ENCODE measurements at places on chromosomes 2 and 18. TPM values are rescaled to one million over a fixed set of nuclear protein-coding genes. Genes with fewer than 3 reads are reported as not detected.

The SLC25A12 gene
- total RNA-seq: 27.5 TPM

The RND3 gene
- total RNA-seq: not detected

The ZEB2 gene
- 19.6 TPM for total RNA-seq

GRCh38 chr2:202122980-202123720 is 50.1 kb downstream of the KIAA2012 start:
- peak; percentile 41 for DNase-seq

DNA sequence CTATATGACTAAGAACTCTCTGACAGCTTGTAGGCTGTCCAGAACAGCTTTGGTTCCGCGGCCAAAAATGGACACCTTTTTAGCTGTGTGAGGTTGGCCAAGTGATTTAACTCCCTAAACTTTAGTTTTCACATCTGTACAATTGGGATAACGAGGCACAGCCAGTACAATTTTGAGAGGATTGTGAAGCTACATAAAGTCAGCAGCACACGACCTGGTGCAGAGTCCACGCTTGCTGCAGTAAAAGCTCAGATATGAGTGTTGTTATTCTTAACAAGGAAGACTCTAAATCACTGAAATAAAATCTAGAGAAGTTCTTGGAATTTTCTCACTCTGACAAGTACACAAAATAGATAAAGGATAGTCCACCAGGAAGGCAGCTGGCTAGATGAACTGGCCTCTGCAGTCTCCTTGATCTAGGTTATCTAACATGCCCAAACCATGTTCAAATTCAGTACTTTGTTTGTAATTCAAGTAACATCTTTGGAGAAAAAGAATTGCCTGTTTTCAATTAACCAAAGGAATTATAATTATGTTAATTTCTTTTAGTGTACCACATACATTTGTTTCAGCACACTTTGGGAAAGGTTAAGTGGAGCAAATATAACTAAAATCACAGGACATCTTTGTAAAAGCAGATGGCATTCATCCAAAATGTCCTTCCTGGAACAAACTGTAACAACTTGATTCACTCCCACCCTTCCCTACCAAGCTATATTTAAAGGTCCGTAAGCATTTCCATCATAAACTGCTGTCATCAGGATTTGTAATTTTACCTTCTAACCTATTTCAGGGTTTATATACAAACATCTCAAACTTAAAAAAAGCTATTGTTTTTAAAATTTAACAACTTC is 201.7 kb upstream of the STK17B start:
- DNase-seq: no peak

The ADRA2B gene
- total RNA-seq: 0.26 TPM

The QPCT gene
- 0.50 TPM for total RNA-seq

- no peak for DNase-seq
These were observed 772 bp downstream of the SCN2A start for GRCh38 chr2:165239856-165240515.

DNA sequence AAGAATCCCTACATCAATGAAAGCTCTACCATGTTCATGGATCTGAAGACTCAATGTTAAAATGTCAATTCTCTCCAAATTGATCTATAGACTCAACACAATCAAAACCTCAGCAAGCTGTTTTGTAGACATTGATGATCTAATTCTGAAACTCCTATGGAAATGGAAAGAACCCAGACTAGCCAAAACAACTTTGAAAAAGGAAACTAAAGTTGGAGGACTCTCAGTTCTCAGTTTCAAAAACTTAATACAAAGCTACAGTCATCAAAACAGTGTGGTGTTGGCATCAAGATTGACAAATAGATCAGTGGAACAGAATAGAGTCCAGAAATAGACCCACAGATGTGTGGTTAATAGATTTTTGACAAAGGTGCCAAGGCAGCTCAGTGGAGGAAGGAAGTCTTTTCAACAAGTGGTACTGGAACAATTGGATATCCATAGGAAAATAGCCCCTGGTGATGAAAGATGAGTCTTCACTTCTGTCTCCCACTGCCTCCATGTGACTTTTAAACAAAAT is 30.4 kb downstream of the LBH start:
- no peak for DNase-seq

GRCh38 chr2:146669735-146670134 is 1175.1 kb upstream of the ACVR2A start:
- DNase-seq: no peak

DNA sequence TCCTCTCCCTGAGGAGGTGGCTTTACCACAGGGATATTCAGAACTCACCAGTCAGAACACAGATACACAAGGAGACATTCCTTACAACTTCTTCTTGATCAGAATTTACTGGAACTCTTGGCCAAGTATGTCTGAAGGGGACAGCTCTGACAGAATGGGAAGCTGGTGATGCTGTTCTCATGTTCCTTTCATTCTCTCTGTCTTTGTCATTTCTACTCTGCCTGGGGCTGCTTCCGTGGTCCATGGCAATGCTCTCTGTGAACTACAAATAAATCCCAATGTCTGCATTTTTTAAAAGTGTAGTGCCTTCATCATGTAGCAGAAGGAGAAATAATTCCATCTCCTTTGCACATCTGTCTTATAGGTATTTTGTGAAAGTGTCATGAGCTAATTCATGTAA is 730.3 kb downstream of the CNTNAP5 start:
- no peak for DNase-seq

The HMSD gene
- total RNA-seq: not detected

DNA sequence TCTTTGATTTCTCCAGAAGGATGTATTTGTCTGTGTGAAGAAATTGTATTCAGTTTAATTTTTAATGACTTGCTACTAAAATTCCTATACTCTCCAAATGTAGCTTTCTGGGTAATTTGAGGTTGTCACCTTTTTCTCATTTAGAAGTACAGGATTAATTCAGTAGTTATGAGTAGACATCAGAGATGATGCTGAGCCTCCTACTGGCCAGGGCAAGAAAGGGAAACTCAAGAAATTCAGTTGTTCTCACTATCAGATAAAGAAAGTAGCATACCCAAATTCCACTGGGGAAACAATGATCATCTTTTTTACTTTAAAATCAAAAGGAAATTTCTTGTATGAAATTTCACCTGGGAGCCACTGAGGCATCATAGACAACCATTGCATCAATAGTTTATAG is 199.4 kb downstream of the SATB2 start:
- no peak for DNase-seq

DNA sequence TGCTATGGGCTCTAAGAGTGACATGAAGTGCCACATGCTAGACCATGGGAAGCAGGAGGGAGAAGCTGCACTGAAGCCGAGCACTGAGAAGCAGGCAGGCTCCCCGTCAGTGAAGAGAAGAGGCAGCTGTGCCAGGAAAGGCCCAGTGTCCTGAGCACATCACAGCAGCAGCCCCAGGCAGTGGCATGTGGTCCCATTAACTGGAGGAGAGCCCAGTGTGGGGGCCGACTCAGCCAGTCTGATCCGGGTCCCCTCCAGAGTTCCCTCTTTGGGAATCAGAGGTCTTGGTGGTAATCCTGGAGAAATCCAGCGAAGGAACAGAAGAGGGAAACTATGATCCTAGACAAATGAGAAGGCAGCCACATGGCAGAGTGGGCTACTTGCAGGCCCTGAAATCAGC is 96.7 kb upstream of the ACAA2 start:
- DNase-seq: no peak

DNA sequence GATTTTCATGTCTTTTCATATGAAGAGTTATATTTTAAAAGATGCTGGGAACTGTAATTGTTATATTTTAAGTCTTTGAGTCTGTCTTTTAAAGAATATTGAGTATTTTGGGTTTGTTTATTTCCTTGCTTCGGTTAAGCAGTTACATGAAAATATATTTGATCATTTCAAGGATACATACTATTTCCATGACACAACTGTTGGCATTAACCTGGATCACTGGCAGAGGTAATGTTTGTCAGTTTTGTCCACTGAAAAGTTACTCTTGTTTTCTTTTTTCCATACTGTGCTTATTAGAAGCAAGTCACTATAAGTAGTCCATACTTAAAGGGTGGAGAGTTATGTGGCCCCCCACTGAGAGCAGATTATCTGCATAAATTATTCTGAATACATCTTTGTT is 1142.0 kb upstream of the TMEFF2 start:
- no peak for DNase-seq

DNA sequence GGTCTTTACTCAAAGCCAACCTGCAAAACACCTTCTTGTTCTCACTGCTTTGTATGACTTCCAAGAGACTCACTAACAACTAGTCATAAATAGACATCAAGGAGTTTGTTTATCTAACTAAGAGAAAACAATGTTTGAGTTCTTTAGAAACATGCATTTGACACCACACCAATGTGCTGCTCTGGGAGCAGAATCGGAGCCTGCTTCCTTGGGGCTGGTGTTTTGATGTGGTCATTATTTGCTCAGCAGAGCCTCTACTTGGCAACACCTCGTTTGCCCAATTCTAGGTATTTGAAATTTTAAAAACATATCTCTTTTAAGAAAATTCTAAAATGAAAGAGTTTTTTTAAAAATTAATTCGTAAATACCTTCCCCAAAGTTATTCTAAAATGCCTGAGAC is 167.5 kb downstream of the BCL2 start:
- no peak for DNase-seq

- no peak for DNase-seq
These were observed 90.5 kb upstream of the ITGA4 start for GRCh38 chr2:181366675-181367175.

DNA sequence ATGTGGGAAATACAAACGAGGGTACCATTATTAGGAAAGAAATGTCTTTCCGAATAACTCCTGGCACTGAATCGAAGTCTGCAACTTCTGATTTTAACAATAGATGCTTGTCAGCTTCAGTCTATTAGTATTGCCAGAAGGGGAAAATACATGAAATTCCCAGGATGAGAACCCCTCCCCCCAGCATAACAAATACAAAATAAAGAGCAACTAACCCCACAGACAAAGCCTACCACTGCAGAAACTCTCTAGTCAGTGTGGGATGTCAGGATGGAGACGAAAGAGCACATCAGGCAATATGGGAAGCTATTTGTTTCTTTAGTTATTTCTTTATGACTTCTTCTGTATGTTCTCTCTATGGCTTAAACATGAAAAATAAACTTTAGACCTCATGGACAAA is 365.0 kb upstream of the CDH2 start:
- DNase-seq: no peak

Measured in activated naive CD8-positive, alpha-beta T cell treated with anti-CD3 and anti-CD28 coated beads, Interleukin-2, amount 10 ng/mL, durations not matched to agents 7 days and 5 days (primary cell).